ENCODE measurements at places on chromosomes 12 and 14.

DNA sequence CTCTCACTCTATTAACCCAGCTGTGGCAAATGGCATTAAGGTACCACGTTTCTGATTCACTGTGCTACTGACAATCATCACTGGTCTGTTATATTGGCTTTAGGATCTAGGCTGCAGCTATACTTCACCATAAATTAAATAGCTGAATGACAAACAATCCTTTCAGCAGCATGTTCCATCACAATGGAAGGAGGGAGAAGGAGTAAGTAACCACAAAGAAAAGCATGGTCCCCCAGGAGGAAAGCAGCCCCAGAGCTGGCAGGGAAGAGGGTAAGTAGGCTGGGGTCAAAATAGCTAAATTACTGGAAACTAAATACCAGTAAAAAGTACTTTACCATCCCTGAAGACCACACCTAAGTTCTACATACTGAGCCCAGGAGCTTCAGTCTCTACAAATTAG lies 2.8 kb downstream of the ARMH4 start:
- no peak for DNase-seq

- no peak for DNase-seq
Observed at GRCh38 chr14:87494010-87494409, 499.0 kb downstream of the GALC start.

GRCh38 chr14:68246786-68247105 lies 427.2 kb downstream of the RAD51B start:
- DNase-seq, result no peak

GRCh38 chr12:25494926-25495325 lies 58.2 kb downstream of the LMNTD1 start:
- no peak for DNase-seq

DNA sequence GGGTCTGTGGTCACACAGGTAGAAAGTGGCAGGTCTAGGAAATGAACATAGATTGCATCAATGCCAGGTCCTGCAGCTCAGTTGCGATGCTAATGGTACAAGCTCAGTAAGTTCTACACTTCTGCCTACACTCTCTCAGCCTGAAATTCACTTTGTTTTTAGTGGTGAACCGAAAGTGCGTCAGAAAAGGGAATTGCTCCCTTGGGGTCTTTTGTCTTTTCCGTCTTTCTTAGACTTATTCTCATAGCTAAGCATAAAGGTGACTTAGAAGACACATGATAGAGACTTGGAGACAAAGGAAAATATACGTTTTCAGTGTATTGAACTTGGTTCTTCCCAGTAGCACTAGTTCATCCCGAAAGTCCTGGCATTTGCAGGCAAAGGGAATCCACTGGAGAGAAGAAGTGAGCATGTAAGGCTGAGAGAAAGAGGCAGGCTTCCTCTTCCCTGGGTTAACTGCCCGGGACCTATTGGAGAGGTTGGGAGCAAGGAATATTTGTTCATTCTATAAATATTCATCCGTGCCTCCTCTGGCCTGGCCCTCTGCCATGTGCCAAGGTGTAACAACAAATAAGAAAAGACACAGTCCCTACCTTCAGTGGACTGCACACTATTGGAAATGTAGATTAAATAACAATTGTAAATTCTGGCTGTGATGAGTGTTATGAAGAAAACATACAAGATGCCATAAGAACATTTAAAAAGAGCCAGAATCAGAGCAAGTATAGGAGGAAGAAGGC lies 785.8 kb downstream of the MED13L start:
- DNase-seq, result no peak

GRCh38 chr12:52346593-52346992 lies 20.7 kb downstream of the KRT85 start:
- DNase-seq, result no peak

GRCh38 chr12:58034311-58034710 lies 92.9 kb downstream of the ATP23 start:
- DNase-seq, result no peak

DNA sequence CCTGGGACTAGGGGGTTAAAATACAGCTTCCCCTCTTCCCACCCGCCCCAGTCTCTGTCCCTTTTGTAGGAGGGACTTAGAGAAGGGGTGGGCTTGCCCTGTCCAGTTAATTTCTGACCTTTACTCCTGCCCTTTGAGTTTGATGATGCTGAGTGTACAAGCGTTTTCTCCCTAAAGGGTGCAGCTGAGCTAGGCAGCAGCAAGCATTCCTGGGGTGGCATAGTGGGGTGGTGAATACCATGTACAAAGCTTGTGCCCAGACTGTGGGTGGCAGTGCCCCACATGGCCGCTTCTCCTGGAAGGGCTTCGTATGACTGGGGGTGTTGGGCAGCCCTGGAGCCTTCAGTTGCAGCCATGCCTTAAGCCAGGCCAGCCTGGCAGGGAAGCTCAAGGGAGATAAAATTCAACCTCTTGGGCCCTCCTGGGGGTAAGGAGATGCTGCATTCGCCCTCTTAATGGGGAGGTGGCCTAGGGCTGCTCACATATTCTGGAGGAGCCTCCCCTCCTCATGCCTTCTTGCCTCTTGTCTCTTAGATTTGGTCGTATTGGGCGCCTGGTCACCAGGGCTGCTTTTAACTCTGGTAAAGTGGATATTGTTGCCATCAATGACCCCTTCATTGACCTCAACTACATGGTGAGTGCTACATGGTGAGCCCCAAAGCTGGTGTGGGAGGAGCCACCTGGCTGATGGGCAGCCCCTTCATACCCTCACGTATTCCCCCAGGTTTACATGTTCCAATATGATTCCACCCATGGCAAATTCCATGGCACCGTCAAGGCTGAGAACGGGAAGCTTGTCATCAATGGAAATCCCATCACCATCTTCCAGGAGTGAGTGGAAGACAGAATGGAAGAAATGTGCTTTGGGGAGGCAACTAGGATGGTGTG lies 1.9 kb downstream of the GAPDH start:
- DNase-seq, result peak; percentile 26

- DNase-seq, result no peak
Observed at GRCh38 chr12:105120551-105120950, 13.0 kb downstream of the WASHC4 start.

DNA sequence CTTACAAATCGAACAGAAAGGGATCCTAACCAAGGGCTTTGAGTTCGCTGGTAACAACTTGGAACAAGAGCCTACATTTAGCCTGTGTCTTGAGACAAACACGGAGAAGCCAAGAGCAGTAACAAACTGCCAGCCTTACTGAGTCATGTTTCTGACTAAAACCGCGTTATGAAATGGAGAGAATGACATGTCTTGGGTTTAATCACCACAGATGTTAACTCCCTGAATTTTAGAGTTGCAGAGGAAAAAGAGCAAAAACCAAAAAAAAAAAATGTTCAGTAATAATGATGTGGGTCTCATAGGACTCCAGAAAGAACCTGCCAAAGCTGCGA lies 1.0 kb downstream of the BLTP3B start:
- DNase-seq, result peak; percentile 24

GRCh38 chr12:72472350-72472749 lies 200.2 kb downstream of the TRHDE start:
- no peak for DNase-seq

DNA sequence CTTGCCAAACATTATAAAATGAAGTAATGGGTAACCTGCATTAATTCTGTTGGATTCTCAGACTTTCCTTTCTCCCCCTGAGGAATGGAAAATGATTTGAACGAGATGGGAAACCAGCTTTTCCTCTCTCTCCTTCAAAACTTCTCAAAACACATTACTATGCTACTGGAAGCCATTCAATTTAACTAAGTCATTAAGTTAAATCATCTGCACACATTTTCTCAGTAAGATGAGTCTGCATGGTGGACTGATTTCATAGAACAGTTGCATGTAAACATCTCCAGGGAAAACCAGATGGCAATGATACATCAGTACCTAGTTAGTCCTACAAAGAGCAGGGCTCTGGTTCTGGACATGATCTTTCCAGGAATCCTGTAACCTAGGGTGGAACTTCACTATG lies 59.9 kb downstream of the BMP4 start:
- no peak for DNase-seq

DNA sequence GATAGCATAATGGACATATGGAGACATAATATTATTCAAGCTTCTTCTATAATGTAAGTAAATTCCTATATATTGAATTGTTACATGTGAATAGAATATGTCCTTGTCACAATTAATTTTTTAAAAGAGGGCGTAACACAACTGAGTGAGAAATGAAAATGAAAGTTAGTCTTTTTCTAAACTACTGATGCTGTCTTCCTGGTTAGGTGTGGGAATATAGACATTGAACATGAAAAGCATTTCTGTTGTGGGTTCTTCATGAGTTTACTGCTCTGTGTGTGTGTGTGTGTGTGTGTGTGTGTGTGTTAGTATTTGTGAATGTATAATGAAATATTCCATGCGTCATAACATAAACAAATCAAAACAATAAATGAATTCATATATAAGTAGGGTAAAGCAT lies 40.5 kb upstream of the RTL1 start:
- no peak for DNase-seq

- no peak for DNase-seq
Observed at GRCh38 chr12:101819467-101819866, 11.3 kb downstream of the GNPTAB start.

GRCh38 chr14:95701846-95702221 lies 12.1 kb downstream of the TCL1A start:
- no peak for DNase-seq

DNA sequence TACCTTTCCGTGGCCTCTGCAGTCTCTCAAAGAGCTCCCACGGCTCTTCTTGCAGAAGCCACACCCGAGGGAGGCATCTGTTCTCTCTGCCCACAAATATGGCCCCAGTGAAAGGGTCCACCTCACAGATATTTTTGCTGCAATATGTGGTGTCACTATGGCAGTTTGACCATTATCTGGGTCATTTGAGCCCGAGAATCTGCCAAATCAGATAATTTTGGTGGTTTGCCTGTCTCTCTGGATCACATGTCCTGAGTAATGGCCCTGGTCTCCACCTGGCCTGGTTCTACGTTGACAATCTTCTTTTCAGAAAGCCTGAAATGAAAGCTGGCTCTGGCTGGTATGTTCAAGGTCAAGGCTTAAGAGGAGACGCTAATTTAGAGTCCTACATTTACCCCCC lies 5.7 kb upstream of the WSCD2 start:
- DNase-seq, result no peak

GRCh38 chr12:104312654-104313053 lies 9.1 kb downstream of the EID3 start:
- no peak for DNase-seq

- no peak for DNase-seq
Observed at GRCh38 chr12:13091832-13092231, 11.6 kb downstream of the GSG1 start.

- no peak for DNase-seq
Observed at GRCh38 chr14:49057838-49058510, 528.2 kb downstream of the RPS29 start.

DNA sequence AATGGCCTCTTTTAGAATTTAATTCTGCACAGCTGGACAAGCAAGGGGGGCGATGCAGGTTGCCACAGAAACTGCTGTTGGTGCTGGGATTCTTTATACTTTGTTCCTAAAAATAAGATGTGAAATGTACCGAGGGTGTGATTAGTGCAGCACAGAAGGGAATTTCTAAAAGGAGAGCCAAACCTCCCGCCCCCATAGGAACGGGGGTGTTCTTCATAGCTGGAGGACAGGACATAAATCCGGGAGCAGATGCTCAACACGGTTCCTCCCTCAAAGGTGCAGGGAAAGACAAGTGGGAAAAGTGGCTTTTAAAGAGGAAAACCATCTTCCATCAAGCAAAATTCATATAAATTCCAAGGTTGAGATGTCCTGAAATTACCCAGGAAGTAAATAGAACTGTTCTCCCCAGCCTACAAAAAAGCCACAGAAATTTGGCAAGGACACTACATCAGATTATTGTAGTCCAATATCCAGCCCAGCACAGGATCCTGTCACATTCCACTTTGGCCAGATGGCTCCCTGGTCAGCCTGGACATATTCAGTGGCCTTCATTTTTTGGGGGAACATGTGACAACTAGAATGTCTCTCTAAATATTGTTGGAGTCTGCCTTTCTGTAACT lies 51.4 kb upstream of the TMX1 start:
- no peak for DNase-seq

- no peak for DNase-seq
Observed at GRCh38 chr12:39772821-39773259, 153.2 kb upstream of the ABCD2 start.

GRCh38 chr14:100150932-100151587 lies 8.4 kb downstream of the DEGS2 start:
- DNase-seq, result no peak

DNA sequence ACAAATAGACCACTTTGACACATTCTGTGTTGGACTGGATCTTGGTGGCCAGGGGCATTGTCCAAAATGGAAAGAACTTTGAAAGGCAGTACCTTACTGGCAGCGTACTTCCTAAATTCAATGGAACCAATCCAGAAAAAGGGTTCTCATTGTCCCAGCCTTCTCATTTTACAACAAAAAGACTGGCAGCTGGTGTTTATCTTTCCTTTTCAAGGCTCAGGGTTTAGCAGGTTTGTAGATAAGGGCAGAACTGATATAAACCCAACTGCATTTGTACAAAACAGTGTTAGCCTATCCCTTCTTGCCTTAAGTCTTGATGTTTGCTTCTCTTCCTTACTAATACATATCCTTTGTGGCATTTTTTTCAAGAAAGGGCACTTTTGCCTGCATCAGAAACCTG lies 7.7 kb downstream of the THAP2 start:
- no peak for DNase-seq

DNA sequence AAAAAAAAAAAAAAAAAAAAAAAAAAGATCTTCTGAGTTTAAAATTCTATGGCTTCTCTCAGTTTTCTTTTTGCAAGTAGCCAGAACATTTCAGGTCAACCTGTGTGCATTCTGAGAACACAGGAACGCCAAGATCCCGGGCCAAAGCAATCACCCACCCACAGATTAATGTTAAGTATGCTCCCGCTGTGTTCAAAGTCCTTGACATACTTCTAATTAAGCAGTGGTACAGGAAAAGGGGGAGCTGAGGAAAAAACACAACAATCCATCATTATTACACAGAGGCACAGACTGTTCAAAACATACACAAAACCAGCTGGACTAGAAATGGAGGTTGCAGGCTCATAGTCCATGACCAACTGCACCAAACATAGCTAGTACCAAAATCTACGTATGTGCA lies 2.8 kb downstream of the FBXO21 start:
- DNase-seq, result no peak

DNA sequence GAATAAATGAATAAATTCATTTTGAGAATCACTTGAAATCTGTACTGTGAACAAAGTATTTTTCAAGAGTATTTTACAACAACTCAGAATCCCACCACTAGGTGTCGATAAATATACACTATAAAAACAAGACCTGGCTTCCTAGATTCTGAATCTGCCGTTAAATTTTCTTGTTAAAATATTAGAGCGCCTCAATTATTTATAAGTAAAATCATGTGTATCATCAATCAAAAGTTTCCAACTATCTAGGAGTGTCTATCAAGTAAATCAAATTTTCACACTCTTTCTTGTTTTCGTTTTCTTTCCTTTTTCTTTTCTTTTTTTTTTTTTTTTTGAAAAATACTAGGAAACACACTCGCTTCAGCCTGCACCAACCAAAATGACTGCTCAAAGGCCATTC lies 179.2 kb upstream of the DCN start:
- DNase-seq, result no peak

DNA sequence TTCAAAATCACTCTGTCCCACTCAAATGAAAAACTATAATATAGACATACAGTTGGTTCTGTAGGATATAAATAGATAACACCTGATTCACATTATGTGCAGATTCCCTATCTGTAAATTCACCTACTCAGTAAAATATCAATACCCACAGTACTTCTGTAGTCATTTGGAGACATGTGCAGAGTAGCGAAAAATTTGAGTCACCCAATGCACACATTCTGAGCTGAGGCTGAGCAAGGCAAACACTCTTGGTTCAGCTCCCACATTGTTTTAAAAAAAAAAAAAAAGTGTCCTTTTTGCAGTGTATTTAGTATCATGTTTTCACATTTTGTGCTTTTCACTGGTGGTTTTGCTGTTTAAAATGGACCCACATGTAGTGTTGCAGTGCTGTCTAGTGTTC lies 27.3 kb upstream of the BBS10 start:
- no peak for DNase-seq

Measured in activated CD4-positive, alpha-beta T cell treated with anti-CD3 and anti-CD28 coated beads, Interleukin-2, amount 50 U/mL, for 48 hours (primary cell).